SK-N-SH (cell line): ENCODE measurements at places on chromosomes 16 and 17.

- DNase-seq, result no peak
Observed at GRCh38 chr17:5364156-5364555, 55.3 kb downstream of the NUP88 start.

GRCh38 chr16:73062743-73063733 is 15.1 kb upstream of the ZFHX3 start:
- peak; percentile 79 for DNase-seq

DNA sequence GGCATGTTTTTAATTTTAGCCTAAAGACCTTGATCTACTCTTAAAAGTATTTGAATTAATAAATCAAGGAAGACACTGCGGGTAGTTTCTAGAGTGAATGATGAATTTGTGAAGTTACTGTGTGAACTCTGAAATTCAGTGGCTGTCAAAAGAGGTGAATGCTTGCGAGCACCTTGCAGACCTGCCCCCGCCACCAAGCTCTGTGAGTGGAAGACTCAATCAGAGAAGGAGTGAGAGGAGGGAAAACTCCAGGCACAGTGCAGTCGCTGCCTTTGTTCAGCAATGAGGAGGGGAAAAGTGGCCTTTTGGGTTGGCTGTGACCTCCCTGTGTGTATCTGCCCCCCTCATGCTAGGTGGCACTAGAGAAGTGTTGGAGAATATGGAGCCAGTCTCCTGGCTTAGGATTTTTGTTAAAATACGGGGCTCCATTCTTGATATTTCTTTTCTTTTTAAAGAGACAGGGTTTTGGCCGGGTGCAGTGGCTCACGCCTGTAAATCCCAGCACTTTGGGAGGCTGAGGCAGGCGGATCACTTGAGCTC is 53.0 kb downstream of the LDHD start:
- no peak for DNase-seq

DNA sequence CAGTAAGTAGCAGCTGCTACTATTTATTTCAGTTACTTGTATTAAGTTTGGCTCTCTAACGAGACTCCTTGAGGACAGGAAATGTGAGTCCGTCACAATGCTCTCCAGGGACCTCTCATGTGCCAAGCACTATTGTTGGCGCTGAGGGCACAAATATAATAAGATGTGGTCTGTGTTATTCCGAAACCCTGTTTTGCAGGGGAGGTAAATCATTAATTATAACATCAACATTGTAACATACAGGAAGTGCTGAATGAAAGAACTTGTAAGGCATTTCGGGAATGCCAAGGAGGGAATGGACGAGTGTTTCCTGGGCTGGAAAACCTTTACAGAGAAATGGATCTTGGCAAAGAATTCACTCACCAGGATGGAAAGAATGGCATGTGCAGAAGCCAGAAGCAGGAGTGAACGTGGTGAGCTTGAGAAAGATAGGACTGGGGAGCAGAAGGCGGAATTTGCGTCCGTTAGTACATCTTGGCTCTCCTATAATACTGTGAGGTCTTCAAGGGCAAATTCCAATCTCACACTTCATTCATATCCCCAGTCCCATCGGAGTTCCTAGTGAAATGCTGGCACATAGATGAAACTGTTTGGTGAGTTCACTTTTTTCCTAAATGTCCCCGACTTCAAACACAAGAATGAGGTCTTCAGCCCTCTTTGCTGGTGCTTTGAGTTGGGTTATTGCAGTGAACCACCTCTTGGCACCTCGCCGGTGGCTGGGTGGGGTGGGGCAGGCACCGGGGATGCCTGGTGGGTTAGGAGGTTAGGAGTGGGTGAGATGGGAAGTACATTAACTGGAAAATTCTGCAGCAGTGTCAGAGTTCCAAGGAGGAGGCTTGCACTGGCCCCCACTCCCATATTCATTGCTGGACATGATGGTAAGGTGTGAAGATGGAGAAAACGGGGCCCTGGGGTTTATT is 11.5 kb downstream of the TAC4 start:
- DNase-seq, result no peak

DNA sequence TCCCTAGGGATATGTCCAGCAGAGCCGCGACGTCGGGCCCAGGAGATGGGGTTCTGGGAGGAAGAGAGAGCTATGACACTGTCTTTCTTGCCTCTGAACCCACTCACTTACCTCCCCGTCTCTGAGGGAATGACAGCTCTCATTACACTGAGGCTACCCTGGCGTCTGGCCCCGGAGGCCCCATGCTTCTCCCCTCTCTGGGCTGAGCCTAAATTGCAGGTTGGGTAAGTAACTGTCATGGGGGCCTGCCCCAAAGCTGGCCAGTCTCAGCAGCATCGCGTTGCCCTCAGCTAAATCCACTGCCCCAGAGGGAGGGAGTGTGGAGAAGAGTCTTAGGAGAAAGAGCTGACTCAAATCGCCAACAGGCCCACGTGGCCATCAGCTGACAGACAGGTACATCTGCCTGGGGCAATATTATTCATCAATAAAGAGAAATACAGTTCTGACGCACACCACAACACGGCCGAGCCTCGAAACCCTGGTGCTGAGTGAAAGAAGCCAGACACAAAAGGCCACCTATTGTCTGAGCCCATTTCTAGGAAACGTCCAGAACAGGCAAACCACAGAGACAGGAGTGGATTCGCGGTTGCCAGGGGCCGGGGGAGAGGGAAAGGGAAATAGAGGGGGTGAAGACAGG is 156.4 kb downstream of the C16orf95 start:
- DNase-seq, result no peak

- no peak for DNase-seq
Observed at GRCh38 chr17:82959990-82960418, 119.4 kb upstream of the METRNL start.

- no peak for DNase-seq
Observed at GRCh38 chr16:52460639-52461178, 86.2 kb downstream of the TOX3 start.

- peak; percentile 88 for DNase-seq
Observed at GRCh38 chr17:50482516-50482915, 3.9 kb downstream of the RSAD1 start.

DNA sequence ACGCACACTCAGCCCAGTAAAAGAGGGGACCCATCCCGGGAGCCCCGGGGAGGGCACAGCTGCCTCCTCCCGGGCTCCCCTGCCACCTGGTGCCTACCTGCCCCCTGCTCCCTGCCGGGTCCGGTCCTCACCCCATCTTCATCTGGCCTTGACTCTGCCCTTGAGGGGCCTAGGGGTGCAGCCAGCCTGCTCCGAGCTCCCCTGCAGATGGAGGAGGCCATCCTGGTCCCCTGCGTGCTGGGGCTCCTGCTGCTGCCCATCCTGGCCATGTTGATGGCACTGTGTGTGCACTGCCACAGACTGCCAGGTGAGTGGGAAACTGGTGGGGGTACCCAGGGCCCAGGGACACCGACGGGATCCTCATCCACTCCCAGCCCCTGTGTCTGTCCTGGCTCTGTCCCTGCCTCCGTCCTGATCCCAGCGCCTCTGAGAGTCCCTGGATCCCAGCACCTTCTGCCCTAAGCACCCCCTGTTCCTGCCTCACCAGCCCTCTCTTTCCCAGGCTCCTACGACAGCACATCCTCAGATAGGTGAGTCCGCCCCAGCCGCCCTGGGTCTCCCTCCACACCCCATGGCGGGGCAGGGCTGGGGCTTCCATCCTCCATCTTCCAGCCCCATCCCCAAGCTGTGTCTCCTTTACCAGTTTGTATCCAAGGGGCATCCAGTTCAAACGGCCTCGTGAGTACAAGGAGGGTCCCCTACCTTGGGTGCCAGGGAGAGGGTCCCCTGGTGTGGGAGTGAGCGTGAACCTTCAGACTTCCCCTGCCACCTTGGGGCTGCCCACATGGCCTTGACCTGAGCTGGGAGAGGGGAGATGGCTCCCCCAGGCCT is 574 bp downstream of the LAT start:
- DNase-seq, result no peak

DNA sequence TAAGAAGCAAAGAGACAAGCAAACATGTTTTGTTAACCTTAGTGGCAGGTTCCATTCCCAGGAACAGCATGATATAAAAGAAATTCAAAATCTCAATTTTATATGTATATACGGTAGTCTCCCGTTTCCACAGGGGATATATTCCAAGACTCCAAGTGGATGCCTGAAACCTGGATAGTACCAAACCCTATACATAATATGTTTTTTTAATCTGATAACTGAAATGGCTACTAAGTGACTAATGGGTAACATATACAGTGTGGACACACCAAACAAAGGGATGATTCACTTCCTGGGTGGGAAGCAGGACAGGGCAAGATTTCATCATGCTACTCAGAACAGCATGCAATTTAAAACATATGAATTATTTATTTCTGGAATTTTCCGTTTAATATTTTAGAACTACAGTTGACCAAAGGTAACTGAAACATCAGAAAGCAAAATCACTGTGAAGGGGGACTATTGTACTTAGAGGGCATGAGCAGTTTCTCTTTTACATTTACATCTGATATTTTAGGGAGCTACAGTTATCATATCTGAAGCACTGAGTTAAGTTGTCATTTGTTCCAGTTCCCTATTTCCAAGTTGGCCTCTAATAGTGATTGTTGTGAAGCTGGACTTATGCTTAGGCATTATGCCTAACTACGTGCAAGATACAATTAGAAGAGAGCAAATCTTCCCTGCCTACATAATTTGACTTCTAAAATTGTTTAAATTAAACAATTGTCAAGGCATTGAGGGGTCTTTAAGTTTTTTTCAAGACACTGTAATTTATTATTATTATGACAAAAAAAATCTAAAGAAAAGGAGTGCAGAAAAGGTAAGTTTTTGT is 34.1 kb upstream of the ABCA6 start:
- no peak for DNase-seq

- no peak for DNase-seq
Observed at GRCh38 chr17:29959658-29960337, 18.4 kb downstream of the EFCAB5 start.
